Neural progenitor cell (in vitro differentiated cells): ENCODE measurements at places on chromosomes 3 and 15. TPM values are rescaled to one million over a fixed set of nuclear protein-coding genes. Genes with fewer than 3 reads are reported as not detected.

DNA sequence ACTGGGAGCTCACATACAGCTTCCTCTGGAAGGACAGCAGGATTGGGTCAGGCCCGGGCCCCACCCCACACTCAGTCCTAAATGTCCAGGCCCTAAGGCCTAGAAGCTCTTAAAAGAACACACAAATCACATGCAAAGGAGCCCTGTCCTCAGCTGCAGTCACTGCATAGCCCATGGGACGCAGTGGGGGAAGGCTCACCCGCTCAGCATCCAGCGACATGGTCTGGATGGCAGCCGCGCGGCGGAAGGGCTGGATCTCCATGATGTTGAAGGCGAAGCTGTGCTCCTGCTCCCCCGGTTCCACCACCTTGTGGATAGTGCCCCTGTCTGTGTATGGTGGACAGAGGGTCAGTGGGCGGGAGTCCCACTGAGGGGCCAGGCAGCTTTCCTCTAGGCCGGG is 22.1 kb downstream of the SEMA7A start:
- H3K4me3 ChIP-seq = no peak overlapping the region
- no peaks in the 10 kb centered on the region for H3K27me3 ChIP-seq

The CLRN1 gene
- total RNA-seq = not detected in 2 replicates

- no peak overlapping the region for H3K4me3 ChIP-seq
- H3K4me1 ChIP-seq = no peaks in the 10 kb centered on the region
- no peak for DNase-seq
- H3K27me3 ChIP-seq = no peaks in the 10 kb centered on the region
- H3K27ac ChIP-seq = no peak overlapping the region
Observed at GRCh38 chr15:35850284-35850683, 304.3 kb upstream of the DPH6 start.

The RAD51 gene
- 27.2 and 48.1 TPM in 2 replicates for total RNA-seq

- DNase-seq = no peak
- no peaks in the 10 kb centered on the region for H3K4me1 ChIP-seq
- no peaks in the 10 kb centered on the region for H3K27me3 ChIP-seq
- H3K27ac ChIP-seq = no peak overlapping the region
Observed at GRCh38 chr3:54622678-54623077, 305.2 kb downstream of the LRTM1 start.

DNA sequence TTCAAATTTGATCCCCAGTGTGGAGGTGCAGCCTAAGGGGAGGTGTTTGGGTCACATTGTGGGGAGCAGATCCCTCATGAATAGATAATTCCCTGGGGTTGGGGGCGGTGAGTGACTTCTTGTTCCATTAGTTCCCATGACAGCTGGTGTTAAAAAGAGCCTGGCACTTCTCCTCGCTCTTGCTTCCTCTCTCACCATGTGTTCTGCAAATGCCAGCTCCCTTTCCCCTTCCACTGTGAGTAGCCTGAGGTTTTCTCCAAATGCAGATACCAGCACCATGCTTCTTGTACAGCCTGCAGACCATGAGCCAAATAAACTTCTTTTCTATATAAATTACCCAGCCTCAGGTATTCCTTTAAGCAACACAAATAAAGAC is 23.1 kb downstream of the RIOX2 start:
- no peaks in the 10 kb centered on the region for H3K4me1 ChIP-seq
- no peak for DNase-seq
- H3K36me3 ChIP-seq = peaks cover 9% of the 10 kb centered on the region

DNA sequence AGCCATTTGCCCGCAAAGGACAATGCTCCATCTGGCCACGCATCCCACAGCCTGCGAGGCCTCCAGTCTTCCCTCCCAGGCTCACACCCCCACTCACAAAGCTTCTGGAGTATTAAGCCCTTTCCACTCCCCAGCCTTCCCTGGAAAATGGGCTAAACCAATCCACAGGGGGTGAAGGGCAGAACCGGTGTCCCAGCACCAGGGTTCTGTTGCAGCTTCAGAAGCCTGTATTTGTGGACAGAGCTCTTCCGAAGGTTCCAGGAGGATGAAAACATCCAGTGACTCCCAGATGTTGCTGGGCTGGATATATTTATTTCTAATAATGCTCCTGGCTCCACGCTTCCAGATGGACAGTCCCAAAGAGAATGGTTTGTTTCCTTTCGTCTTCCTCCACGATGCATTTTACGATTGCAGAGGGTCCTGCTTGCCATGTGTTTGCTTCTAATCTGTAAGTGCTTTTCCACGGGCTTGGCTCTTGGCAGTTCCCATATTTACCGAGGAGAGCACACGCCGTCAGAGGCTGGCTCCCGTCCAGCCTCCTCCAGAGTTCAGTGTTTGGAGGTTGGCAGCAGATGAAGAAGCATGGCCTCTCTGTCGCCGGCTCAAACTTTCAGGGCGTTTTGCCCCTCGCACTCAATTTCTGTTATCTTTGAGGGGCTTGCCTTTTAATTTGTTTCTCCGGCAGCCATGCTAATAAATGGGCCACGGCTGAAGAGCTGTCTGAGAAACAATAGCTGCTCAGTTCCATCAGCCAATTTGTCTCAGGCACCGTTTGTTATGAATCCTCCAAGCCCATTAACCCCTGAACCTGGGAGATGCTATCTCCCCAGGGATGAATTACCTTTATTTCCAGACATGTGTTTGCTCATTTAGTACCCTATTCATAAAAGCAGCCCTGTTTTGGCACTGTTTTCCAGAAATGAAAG is 367.9 kb upstream of the PROK2 start:
- H3K36me3 ChIP-seq = no peaks in the 10 kb centered on the region
- H3K4me1 ChIP-seq = no peaks in the 10 kb centered on the region
- DNase-seq = no peak
- no peak overlapping the region for H3K27ac ChIP-seq
- no peak overlapping the region for H3K4me3 ChIP-seq

DNA sequence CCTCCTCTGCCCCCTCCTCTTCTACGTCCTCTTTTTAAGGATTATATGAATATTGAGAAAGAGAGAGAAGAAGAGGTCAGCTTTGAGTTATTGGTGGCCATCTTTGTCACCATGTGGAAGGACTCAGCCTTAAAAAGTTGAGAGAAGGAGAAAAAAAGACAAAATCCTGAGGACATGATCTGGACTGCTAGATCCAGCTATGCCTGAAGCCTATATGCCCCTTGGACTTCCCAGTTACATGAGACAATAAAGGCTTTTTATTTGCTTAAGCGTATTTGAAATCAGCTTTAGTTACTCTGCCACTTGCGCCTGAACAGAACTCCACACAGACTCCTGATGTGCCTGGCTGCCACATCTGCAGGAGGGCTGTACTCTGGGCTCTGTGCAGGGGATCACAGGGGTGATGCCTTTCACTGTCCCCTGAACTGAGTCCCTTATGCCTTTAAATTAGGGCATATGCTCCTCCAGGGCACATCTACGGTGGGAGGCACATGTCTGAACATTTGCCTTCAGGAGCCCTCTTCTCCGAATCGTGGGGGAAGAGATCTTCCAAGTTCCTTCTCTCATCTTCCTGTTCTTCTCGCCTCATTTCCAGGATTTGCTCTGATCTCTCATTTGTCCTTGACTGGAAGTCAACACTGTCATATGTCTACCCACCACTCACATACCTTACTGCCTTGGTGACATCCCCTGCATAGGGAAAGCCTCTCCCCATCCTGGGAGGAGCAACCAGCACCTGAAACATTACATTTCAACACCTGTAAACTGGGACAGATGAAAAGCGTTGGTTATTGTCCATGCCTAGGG is 14.0 kb upstream of the PLA2G4E start:
- H3K27ac ChIP-seq = no peak overlapping the region
- no peaks in the 10 kb centered on the region for H3K27me3 ChIP-seq
- no peaks in the 10 kb centered on the region for H3K36me3 ChIP-seq
- H3K4me1 ChIP-seq = no peaks in the 10 kb centered on the region
- H3K4me3 ChIP-seq = no peak overlapping the region

DNA sequence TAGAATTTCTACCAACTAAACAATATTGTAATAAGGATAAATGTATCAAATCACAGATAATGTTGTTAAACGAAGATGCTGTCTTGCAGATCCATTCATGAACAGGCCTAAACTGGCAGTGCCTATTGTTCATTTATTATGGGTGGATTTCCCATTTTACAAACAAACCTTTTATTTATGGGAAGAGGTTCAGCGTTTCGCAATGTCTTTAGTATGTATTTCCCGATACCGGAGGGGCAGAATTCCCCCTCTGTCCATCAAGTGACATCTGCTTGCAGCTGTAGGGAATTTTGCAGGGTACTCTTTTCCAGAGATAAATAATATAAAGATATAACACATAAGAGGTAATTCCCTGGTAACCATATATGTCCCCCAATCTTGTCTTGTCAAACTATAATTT is 5.7 kb downstream of the CEP19 start:
- H3K4me3 ChIP-seq = no peak overlapping the region
- H3K27ac ChIP-seq = no peak overlapping the region
- H3K4me1 ChIP-seq = no peaks in the 10 kb centered on the region
- DNase-seq = no peak
- H3K27me3 ChIP-seq = peaks cover 6% of the 10 kb centered on the region

- no peak for DNase-seq
- H3K4me3 ChIP-seq = peak overlapping the region; percentile 87
- H3K27ac ChIP-seq = peak overlapping the region; percentile 97
- peaks cover 38% of the 10 kb centered on the region for H3K4me1 ChIP-seq
Observed at GRCh38 chr3:108588601-108589000, 637 bp downstream of the CIP2A start.

GRCh38 chr3:124764746-124765145 is 34.5 kb downstream of the UMPS start:
- no peak for DNase-seq
- H3K27ac ChIP-seq = no peak overlapping the region
- no peaks in the 10 kb centered on the region for H3K36me3 ChIP-seq
- no peak overlapping the region for H3K4me3 ChIP-seq
- H3K4me1 ChIP-seq = no peaks in the 10 kb centered on the region

The PSMD6 gene
- total RNA-seq = 103 and 141 TPM in 2 replicates

DNA sequence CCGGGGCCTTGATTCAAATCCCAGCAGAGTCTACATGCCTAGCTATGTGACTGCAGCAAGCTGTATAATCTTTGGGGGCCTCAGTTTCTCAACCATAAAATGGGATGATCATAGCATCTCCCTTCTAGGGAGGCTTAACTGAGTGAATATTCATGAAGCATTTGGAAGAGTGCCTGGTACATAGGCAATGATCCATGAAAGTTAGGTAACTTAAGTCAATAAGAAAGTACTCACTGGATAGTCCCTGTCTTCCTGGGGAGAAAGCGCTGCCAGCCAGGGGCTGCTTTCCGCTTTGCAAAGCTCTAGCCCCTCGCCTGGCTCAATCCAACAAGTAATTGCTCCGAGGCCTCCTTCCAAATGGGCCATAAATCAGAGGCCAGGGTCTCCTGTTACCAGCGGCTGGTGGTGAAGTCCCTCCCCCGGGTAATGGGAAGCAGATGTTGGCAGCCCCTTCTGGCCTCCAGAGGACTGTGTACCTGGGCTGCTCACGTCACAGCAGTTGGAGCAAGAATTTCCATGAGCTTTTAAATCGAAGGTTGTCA is 521.9 kb upstream of the PROK2 start:
- H3K4me1 ChIP-seq = peaks cover 4% of the 10 kb centered on the region
- peaks cover 3% of the 10 kb centered on the region for H3K27me3 ChIP-seq
- H3K27ac ChIP-seq = no peak overlapping the region
- peak; percentile 41 for DNase-seq
- H3K4me3 ChIP-seq = no peak overlapping the region

The SMARCC1 gene
- total RNA-seq = 167 and 175 TPM in 2 replicates

DNA sequence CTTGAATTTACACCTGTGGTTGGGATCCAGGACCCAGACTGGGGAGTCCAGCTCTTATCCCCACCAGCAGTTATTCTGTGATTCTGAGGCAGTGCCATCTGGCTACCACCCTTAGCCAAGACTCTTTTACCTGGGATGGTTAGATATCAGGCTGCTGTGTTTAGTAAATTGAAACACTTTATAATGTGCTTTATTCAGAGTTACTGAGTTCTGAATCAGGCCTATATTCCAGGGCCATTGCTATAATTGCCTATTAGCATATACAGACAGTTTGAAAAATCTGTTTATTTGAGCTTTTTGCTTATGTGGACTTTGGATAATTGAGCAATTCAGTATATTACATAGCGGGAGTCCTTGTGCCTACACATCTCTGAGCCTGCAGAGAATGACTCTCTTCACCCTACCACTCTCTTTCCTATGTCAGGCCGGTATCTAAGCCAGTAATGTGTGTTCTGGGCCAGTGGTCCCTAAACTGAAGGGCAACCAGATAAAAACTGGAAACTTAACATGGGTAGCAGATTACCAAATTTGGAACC is 45.4 kb upstream of the TRAK1 start:
- no peak for DNase-seq
- no peaks in the 10 kb centered on the region for H3K27me3 ChIP-seq
- peaks cover 39% of the 10 kb centered on the region for H3K4me1 ChIP-seq
- no peak overlapping the region for H3K4me3 ChIP-seq
- no peaks in the 10 kb centered on the region for H3K36me3 ChIP-seq

GRCh38 chr3:113133140-113133539 is 78.2 kb upstream of the BOC start:
- peaks cover 4% of the 10 kb centered on the region for H3K36me3 ChIP-seq
- H3K27ac ChIP-seq = no peak overlapping the region
- no peak for DNase-seq

DNA sequence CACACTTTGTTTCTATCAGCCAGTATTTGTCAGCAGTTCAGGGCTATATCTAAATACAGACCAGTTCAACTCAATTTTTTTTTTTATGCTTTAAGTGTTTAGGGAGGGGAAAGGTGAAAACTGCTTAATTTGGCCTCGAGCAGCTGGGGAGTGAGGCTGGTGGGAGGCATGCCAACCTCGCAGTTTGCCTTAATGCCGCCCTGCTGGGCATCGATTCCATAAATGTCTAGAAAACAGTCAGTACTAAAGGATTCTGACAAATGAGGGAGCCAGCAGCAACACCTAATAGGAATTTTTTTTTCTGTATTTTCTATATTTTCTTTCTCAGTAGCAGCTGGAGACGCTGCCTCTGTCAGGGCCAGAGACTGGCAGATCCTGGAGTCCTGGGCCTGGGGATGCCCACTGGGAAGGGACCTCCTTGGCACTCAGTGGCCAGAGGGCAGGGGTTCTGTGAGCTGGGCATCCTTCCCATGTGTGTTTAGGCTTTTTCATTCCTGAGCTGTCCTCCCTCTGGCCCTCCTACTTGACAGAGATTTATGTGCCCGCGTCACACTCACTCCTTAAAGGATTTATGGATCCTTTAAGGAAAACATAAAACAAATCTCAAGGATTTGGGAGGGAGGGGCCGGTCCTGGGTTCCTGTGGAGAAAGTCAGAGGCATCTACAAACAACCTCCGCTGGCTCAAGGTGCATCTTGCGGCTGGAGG is 117.8 kb downstream of the WNT5A start:
- H3K4me1 ChIP-seq = no peaks in the 10 kb centered on the region
- H3K4me3 ChIP-seq = no peak overlapping the region
- H3K27ac ChIP-seq = no peak overlapping the region
- no peaks in the 10 kb centered on the region for H3K36me3 ChIP-seq
- H3K27me3 ChIP-seq = no peaks in the 10 kb centered on the region
- no peak for DNase-seq

- no peaks in the 10 kb centered on the region for H3K27me3 ChIP-seq
- H3K4me1 ChIP-seq = peaks cover 11% of the 10 kb centered on the region
- H3K4me3 ChIP-seq = peak overlapping the region; percentile 68
- peaks cover 6% of the 10 kb centered on the region for H3K36me3 ChIP-seq
- DNase-seq = no peak
Observed at GRCh38 chr15:101652786-101653430, 727 bp upstream of the TM2D3 start.

GRCh38 chr3:34881026-34881425 is 758.3 kb upstream of the ARPP21 start:
- no peak overlapping the region for H3K4me3 ChIP-seq
- H3K27me3 ChIP-seq = no peaks in the 10 kb centered on the region
- no peak for DNase-seq
- H3K4me1 ChIP-seq = peaks cover 3% of the 10 kb centered on the region
